ENCODE measurements at places on chromosomes 11 and 22.

- DNase-seq: no peak
These were observed 9.4 kb upstream of the PATL1 start for GRCh38 chr11:59678118-59678812.

- no peak for DNase-seq
These were observed 96.2 kb downstream of the RDX start for GRCh38 chr11:110200241-110200640.

- no peak for DNase-seq
These were observed 420.7 kb downstream of the MN1 start for GRCh38 chr22:27380855-27381254.

DNA sequence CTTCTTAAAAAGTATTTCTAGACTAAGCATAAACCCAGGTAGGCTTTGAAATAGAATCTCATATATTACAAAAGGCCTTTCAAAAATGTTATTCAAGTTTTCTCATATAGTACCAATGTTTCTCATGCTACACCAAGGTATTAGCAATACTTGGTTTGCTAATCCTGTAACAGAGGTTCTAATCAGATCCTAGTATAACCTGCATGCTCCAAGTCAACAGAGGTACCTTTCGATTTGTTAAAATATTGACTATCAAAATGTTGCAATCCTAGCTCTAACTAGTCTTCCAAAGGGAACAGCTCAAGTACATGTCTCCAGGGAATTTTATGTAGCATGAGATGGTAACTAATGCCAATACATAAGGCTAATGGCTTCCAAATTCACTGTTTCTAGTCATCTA is 98.1 kb upstream of the APOA1 start:
- no peak for DNase-seq

- no peak for DNase-seq
These were observed 74.1 kb downstream of the PARVB start for GRCh38 chr22:44098021-44098739.

DNA sequence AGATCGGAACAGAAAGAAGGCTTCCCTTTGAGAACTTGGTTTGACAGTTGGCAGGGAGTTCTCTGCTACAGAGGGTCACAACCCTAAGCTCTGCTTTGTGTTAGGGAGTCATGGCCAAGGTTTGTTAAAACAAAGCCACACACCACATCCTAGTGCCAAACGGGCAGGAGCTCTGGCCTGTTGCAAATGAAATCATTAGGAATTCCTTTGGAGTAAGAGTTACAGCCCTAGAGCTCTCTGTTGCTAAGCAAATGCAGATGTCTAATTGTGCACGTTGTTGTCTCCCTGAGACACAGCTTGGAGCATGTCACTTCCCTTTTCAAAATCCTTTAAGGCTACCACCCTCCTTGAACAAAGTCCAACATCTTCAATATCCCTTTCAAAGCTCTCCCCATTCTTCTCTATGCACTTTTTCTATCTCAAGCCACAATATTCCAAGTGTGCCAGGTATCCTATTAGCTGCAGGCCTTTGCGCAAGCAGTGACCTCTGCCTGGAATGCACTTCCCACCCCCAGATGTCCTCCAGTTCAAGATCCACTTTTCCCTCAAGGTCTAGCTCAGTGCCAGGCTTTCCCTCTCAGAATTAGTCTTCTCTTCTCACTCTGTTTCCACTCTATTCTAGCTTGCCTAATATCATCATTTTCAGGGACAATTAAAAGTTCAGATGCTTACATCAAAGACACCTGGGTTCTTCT is 253.7 kb upstream of the POU2AF2 start:
- no peak for DNase-seq

- DNase-seq: no peak
These were observed 22.0 kb upstream of the PHF21B start for GRCh38 chr22:45031629-45032403.

- no peak for DNase-seq
These were observed 237.3 kb downstream of the BRD1 start for GRCh38 chr22:49590381-49590780.

DNA sequence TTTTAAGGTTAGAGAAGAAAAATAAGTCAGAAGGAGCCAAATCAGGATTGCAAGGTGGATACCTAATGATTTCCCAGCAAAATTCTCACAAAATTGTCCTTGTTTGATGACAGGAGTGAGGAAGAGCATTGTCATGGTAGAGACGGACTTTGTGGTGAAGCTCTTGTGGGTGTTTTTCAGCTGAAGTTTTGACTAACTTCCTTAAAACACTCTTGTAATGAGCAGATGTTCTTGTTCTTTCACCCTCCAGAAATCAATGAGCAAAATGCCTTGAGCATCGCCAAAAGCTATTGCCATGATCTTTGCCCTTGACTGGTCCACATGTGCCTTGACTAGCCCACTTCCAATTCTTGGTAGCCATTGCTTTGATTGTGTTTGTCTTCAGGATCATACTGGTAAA is 20.0 kb downstream of the CALCB start:
- no peak for DNase-seq

- no peak for DNase-seq
These were observed 1.6 kb downstream of the MRPL48 start for GRCh38 chr11:73789279-73789670.

DNA sequence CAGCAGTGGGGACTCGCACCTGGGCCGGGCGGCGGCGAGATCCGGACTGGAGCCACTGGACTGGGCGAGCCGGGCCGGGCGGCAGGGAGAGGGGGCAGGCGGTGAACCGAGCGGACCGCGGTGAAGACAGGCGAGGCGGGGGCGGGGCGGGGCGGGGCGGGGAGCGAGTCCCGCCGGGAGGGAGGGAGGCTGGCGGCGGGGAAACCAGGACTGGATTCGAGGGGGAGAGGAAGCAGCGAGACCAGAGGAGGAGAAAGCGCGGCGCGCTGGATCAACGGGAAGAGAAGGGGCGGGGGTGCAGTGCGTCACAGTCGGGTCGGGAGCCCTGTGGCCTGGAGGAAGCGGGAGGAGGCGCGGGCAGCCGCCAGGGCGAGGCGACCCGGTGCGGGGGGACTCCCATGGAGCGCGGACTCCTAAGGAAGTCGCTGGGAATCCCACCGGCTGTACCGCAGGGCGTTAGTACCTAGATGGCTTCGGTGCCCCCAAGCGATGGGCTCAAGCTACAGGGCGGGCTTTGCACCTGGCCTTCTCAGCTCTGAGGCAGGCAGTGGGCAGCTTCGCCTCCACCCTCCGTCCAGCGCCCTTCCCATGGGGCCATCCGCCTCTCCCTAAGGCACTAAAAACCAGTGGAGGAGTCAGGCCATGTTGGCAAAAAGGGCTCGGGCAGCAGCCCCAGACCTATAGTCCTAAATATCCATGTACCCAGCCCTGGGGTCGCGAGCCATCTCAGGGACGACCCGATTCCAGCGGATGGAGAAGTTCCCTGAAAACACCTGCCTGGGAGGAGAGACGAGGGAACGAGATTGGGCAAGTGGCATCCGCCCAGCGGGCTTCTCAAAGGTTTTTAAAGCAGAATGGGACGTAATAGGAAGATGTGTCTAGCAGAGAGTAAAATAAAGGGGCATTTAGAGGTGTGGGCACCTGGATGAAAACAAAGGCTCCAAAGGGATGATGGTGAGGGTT is at the start of gene TMEM121B:
TSS of gene TMEM121B (minus strand) at position 128 of the 963 bp plus-strand sequence. CDS start 233 bp downstream, outside the sequence.
- DNase-seq: peak; percentile 47

- no peak for DNase-seq
These were observed 6.0 kb downstream of the ESS2 start for GRCh38 chr22:19138217-19139000.

GRCh38 chr11:58888579-58888978 is 44.1 kb upstream of the GLYATL2 start:
- DNase-seq: no peak

DNA sequence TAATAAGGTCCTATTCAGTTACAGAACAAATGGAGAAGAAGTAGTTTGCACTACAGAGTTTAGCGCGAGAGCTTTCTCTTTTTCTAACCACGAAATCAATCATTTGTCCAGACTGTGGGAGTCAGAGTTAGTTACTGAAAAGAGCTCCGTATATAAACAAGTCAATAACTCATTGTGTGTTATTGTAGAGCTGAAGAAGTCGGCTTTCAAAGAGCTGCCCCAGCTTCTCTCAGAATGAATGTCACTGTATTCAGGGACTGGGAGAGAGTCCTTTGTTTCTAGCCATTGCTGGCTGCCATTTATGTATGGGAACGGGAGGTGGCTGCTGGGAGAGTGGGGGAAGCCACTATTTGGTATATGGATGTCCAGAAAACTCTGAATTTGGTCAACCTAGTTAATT is 227.8 kb downstream of the DCDC1 start:
- no peak for DNase-seq

DNA sequence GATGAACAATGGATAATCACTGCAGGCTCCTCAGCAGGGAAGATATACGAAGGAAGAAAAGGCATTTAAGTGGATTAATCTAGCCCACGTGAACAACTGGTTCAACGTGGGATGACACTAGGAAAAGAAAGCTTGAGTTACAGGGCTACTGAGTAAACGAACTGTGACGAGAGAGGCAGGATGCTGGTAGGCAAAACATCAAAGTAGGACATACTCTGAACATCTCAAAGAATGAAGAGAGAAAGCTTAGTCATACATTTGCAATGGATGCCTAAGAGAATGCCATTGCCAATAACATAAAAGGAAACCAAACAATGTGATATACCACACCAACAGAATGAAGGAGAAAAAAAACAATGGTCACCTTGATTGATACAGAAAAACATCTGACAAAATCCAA is 12.9 kb downstream of the USP28 start:
- DNase-seq: no peak

DNA sequence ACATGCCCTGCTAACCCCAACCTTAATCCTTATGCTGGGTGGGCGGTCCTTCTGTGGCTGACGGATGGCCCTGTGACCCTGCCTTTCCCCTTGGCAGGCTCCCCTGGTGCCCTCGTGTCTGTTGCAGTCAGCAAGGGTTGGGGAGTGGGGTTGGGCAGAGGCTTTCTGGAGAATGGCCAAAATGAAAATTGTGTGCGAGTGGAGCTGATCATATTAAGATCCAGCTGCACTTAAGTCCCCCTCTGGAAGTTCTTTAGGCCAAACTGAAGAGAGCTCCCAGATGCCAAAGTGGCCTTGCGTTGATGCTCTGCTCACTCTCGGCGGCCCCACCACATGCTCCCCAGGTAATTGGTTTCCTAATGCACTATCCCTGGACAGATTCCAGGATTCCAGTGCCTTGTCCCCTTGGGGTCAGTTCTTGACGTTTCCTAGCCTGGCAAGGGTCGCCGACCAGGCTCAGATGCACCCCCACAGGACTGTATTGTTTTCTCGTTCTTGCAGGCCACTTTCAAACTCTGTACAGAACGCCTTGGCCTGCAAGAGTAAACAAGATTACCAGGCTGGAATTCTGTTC is 16.4 kb upstream of the C11orf96 start:
- no peak for DNase-seq

DNA sequence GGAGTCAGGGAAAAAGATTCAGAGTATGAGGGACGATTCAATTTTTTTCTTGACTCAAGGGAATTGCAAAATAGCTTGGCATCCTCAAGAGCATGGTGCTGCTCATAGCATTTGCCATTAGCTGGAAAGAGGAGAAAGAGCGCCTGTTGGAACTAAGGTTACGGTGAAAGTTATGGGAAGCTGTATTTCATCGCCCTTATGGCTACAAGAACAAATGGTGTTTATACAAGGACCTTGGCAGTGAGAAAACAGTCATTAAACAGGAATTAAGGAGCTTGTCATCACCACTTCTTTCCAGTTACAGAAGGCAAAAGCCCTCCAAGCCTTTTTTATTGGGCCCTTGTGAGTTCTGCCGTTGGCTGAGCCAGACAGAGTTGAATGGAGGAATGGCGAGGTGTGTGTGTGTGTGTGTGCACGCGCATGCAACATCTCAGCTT is 74.2 kb downstream of the ALX4 start:
- DNase-seq: no peak

DNA sequence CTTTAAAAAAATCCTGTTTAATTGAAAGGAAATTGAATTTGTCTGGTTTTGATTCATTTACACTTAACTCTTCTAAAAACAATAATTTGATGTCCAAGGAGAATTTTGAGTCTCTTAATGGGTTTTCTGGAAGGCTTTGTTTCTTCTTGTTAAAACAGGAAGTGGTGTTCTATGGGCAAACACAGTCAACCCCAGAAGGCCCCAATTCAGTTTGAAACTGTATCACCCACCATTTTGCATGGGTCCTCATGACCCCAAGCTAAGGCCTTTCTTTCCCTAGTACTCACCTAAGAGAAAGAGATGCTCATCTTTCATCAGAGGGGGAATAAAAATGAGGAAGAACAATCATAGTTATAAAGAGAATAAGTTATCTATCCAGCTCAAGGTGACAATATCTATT is 10.6 kb downstream of the FLI1 start:
- DNase-seq: no peak

DNA sequence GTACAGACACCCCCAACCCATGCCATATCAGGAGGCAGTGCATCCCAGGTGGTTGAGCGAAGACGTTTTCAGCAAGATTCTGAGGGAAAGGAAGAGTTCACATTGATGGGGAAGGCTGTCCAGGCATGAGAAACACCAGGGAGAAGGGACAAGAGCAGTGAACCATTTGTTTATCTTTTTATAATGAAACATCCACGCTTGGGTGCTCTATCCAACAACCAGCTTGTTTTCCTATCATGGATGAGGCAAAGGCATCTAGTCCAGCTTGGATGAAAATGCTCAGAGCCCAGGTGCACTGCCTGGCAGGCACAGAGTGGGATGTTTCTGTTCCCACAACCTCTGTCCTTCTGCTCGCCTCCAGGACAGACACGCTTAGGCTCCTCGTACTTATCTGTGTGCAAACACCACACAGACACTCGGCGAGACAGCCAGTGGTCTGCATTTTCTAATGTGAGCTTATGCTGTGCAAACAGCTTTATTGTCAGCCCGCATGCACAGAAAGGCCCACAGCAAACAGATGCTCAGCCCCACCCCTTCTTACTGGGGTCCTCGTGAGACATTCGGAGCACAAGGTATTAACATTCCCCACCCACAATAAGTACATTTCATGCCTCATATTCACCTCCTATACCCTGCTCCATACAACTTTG is 45.4 kb upstream of the NTM start:
- no peak for DNase-seq

GRCh38 chr11:68643585-68643984 is 40.8 kb upstream of the GAL start:
- no peak for DNase-seq

DNA sequence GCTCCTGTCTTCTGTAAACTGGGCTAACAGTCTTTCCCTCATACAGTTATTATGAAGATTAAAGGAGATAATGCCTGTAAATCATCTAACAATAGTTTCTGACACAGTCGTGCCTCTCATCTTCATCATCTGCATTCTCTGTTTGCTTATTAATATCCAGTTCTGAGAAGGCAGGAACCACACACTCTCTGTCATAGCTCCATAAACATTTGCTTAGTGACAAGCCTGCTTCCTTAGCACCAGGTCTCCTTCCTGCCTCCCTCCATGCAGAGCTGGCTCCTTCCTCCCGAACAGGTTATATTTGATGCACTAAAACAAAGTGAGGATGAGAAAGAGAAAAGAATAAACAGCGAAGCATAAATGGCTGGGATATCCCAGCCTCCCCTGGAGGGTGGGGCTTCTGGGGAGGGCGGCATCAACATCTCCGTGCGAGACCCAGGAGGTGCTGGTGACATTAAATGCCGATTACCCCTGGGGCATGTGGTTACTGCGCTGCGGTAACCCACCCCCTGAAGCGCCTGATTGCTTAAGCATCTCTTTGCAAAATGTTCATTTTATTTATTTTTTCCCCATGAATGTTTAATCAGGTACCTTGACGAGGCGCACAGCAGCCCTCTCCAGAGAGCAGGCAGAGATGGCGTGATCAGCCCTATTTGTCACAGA is 404.9 kb downstream of the NXPE2 start:
- no peak for DNase-seq
